RPMI8226 (cell line): ENCODE measurements at places on chromosomes 5 and 9.

GRCh38 chr5:16082053-16082452 lies 97.5 kb downstream of the MARCHF11 start:
- no peak for DNase-seq

DNA sequence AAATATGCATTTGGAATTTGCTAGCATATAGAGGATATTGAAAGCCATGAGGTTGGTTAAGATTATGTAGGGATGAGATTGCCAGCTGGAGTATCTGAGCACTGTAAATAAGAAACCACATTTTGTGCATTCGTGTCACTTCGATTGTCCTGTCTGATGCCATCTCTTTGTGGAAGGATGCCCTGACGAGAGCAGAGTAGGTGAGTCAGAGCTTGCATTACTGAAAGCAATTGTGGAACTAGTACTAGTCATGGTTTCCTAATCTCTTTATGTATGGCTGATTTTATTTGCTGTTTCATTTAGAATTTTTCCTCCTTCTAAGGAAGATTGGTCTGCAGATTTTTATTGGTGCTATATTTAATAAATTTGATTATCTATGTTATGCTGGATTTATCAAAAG lies 14.5 kb upstream of the TAS2R1 start:
- no peak for DNase-seq

- no peak for DNase-seq
Measured at GRCh38 chr9:71250581-71250980, 129.2 kb upstream of the TRPM3 start.

- DNase-seq, result no peak
Measured at GRCh38 chr5:170769898-170770416, 13.6 kb upstream of the GABRP start.

GRCh38 chr5:91142386-91142785 lies 240.7 kb downstream of the ARRDC3 start:
- DNase-seq, result no peak

- no peak for DNase-seq
Measured at GRCh38 chr5:111513131-111513520, 791 bp upstream of the STARD4 start.

- DNase-seq, result no peak
Measured at GRCh38 chr9:129849901-129850300, 14.6 kb downstream of the USP20 start.

- no peak for DNase-seq
Measured at GRCh38 chr5:74179179-74179578, 461.3 kb downstream of the ENC1 start.

GRCh38 chr9:117278020-117278419 lies 136.8 kb downstream of the ASTN2 start:
- no peak for DNase-seq

- no peak for DNase-seq
Measured at GRCh38 chr5:85488295-85488694, 1103.6 kb upstream of the EDIL3 start.

- peak; percentile 9 for DNase-seq
Measured at GRCh38 chr5:53480416-53481158, at the start of gene FST. TSS of gene FST (plus strand) at chr5:53480629. CDS start at chr5:53480792, 163 bp downstream.

GRCh38 chr9:87545858-87546257 lies 48.2 kb downstream of the DAPK1 start:
- no peak for DNase-seq

DNA sequence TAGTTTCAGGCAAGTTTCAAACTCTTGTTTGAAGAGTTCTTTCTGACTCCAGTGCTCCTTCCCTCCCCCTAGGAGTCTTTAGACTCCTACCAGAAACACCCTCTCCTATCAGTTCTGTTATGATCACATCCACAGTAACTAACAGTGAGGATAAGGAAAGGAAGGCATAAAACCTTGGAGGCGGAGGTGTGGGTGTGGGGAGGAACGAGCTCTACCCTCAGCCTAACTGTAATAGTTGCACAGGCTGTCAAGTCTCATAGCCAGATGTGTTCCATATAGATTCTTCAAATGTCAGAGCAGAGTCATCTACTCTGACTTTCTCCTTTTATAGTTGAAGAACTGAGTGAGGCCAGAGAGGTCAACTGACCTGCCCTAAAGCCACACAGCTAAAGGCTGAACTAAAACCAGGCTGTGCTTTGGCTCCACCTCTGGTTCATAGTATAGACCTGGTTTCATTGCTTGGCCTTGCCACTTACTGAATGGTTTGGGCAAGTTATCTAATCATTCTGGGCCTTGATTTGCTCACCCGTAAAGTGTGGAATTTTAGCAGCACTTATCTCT lies 34.4 kb upstream of the PIK3R1 start:
- no peak for DNase-seq

DNA sequence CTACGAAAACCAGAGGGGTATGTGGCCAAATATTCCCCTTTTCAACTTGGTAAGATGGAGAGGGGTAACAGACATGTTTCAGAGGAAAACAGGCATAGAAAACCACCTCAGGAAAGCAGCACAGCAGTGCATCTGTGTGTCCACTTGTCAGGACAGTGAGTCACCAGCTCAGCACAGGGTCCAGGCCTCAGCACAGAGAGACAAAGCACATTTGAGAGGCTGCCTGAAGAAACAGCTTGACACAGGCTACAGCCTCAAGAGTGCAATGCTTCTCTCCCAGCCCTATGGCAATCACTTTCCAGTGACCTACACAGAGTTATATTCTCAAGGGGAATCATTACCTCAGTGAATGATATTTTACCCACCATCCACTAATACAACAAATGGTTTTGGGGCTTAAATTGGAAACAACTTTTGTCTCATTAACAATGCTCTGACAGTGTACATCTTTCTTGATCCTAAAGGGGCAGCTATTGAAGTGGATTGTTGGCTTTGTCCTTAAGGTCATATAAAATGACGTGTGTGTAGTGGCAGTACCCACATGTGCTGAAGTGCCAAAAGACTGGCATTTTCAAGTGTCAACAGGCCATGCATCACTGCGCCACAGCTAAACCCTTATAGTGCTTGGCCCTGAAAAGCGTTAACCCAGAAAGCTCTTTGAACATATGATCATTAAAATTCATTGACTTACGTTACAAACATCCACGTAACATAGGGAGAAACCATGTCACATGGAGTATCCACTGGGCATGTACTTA lies 46.4 kb downstream of the ERMP1 start:
- DNase-seq, result no peak

DNA sequence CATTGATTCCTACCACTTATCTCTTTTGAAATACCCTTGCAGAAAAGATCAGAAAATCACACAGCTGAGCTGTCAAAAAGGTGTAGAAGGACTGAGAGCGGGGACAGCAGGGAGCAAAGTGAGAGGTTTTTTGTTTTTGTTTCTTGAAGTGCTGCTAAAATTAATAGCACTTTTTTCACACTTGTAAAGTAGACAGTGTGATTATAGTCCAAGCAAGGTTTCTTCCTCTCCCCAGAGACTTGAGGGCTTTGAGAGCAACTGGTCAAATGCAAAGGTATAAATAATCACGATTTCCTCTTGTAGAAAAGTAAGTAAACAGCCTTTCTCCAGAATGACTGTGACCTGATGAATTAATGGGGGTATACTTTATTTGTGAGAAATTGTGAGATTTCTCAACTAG lies 326.9 kb downstream of the ZNF608 start:
- DNase-seq, result no peak

DNA sequence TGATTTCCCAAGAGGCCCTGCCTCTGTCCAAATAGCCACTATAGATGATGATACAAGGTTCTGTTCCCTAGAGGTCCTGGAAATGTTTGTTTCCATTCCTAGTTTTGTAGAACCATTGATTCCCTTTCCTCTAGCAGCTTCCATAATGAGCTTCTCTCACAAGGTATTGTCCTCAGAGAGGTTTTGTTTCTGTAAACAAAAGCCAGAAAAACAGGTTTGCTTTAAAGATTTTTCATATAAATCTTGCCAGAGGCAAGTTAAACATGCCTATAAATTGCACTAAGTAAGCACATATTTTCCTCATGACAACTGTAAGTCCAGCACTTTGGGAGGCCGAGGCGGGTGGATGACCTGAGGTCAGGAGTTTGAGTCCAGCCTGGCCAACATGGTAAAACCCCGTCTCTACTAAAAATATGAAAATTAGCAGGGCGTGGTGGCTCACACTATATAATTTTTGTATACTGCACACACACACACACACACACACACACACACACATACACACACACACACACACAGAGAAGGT lies 1787.7 kb downstream of the EFNA5 start:
- DNase-seq, result no peak

GRCh38 chr9:122209451-122209850 lies 19.3 kb downstream of the LHX6 start:
- DNase-seq, result no peak

DNA sequence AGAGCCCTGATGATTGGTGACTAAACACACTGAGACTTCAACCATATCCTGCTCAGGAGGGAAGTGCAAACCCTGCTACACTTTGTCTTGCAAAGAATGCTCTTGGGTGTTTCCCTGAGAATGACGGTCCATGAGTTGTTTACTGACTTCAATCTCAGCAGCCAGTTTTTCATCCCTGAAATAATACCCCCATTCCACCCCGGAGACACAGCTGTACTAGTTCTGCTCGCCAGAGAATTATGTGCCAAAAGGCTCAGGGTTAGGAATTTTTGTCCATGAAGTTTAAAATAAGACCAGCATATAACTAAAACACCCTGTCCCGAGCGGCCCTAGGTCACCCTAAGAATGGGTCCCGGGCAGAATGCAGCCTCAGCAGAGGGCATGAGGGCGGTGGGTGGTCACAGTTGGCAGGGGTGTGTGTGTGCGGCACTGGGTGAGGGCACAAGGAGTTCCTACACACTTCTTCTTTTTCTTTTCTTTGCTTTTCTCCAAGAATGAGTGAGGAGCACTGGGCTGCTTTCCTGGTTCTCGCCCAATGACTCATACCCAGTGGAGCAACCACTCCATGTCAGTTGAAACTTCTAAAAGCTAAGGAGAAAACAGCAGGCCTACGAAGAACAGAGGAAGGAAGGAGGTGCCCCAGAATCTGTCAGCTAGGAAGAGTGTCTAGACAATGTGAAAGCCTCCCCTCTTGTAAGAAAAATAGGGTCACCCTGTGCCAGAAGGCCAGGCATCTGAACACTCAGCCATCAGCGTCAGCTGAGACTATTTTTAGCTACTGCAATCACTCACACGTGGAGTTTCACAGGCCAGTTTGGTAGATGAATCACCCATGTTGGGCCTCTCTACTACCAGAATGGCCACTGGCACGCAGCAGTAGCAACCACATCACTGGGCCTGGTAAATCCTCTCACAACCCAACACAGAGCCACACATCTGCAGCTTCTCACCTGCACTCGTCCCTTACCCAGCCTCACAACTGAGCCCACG lies 105.9 kb downstream of the DPYSL3 start:
- peak; percentile 55 for DNase-seq

DNA sequence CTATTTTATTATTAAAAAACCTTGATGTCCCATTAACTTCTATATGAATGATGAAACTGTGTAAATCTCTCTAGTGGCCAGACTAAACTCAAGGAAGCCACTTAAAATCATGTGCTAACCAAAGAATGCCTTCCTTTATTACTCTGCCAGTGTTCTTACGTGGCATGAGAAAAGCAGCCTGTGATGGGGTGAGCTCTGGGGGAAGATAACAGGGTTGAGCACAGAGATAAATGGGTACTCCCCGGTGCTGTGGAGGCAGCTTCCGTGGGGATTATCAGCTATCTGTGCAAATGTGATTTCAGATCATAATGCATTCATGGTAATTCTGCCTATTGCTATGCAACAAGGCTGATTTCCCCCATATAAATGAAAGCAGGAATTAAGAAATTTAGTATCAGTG lies 181.3 kb downstream of the CAVIN4 start:
- DNase-seq, result no peak

DNA sequence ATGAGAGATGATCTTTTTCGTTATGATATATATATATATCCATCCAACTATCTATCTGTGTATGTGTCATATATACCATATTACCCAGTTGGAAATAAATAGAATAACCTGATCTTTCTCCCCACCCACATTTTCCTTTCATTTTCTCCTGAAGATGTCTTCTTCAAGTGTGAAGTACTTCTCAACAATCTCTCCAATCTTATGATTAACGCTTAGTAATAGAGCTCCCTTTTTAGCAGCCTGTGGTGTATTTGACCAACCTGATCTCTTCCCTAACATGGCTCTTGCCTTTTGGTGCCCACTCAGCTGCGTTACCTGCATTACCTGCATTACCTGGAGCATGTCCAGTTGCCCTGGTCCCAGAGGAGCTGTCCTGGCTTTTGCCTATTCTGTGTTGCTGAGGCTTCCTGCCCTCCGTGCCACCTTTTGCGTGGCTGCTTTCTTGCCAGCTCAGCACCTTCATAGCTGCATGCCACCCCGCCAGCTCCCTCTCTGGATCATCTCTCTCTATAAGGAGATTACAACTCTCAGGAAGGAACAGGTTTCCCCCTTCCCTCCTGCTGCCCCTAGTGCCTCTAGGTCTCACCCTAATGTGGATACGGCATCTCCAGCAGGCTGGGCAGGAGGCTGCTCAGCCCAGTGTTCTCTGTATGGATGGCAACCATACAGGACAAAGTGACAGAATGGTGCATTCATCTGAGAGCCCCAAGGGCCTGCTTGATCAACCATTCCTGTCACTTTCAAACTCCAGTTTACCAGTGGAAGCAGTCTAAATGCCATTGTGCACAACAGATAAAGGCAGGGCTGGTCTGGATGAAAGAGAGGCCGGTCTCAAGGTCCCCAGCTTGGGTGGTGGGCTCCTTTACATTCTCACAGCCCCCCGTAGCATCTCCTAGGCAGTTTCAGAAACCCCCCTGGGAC lies 126.7 kb downstream of the GADD45G start:
- no peak for DNase-seq

DNA sequence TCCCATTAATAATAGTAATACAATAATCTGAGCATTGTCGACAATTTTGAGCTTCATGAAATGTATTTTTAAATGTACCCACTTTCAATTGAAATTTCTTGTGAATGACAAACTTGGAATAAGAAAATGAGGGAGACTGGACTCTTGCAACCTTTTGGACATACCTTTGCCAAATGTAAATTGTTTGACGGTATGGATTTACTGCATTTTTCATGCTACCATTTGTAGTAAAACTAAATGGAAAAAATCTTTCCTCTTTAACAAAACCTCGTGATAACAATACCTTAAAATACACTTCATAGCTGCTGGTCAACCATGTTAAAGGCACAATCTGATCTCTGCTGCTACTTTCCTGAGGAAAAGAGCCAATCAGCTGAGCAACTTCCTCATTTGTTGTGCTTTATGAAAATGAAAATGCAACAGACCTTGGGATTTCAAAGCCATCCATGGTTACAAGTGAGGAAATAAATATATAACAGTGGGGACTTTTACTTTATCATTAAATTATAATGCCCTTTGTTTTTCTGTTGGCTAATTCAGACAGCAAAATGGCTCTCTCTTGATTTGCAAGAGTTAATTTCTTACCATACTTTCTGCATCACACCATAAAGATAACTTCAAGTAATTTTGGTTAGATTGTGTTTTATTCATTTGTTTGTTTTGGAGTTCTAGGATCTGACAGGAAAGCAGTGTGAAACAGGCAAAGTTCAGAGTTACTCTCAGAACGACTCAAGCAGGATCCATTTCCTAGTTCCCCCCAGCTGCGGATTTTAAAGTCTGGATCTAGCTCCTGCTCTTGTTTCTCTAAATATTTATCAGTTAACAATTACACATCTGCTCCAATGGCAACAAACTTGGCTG lies 1.1 kb downstream of the ALDH1A1 start:
- DNase-seq, result no peak
